Smooth muscle cell of the pulmonary artery (primary cell): ENCODE measurements at places on chromosomes 16 and 17. TPM values are rescaled to one million over a fixed set of nuclear protein-coding genes. Genes with fewer than 3 reads are reported as not detected.

Gene EMP2
- total RNA-seq: 13.0 and 32.8 TPM in 2 replicates

Gene KRTAP2-2
- total RNA-seq: not detected in 2 replicates

Gene NCOR1
- 115 and 125 TPM in 2 replicates for total RNA-seq

Gene SMIM5
- total RNA-seq: 0.07 TPM in 1 of 2 replicates, not detected in the other

Gene KRTAP29-1
- not detected in 2 replicates for total RNA-seq

Gene CCL18
- not detected in 2 replicates for total RNA-seq

Gene PPP4C
- total RNA-seq: 124 and 137 TPM in 2 replicates

Gene JPH3
- 0.03 TPM in 1 of 2 replicates, not detected in the other for total RNA-seq

Gene ITGA2B
- total RNA-seq: 0.30 and 0.46 TPM in 2 replicates

Gene RNU2-1
- total RNA-seq: not detected in 2 replicates

Gene NUPR1
- total RNA-seq: 25.6 and 31.5 TPM in 2 replicates

Gene SRP68
- total RNA-seq: 54.3 and 58.6 TPM in 2 replicates

Gene ABCA9
- 12.0 and 62.2 TPM in 2 replicates for total RNA-seq

Gene ALOX12
- total RNA-seq: not detected in 2 replicates

Gene AOC2
- 0.79 and 0.85 TPM in 2 replicates for total RNA-seq

Gene ITFG1
- 122 and 137 TPM in 2 replicates for total RNA-seq
